ENCODE measurements at places on chromosomes 5 and 9.

DNA sequence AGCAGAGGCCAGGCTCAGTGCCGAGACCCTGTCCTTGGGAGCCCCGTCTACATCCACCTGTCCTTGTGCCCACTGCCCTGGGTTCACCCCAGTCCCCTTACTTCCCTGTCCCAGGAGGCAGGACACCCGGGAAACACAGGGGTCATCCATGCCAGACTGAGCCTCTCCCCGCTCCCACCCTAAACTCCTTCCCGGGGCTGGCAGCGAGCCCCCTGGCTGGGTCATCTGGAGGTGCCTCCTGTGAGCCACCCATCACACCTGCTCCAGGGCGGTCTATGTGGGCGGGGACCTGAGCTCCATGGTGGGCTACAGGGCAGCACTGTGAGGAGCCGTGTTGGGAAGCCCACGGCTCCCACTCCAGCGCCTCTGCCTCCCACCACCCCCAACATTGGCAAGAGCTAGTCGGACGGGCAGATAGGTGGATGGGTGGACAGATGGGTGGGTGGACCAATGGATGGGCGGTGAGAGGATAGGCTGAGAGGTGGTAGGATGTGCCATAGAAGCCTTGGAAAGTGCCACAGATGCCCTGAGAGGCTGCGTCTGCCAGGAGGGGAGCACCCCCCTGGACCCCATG, 42.5 kb upstream of the RXRA start:
- DNase-seq, result no peak

DNA sequence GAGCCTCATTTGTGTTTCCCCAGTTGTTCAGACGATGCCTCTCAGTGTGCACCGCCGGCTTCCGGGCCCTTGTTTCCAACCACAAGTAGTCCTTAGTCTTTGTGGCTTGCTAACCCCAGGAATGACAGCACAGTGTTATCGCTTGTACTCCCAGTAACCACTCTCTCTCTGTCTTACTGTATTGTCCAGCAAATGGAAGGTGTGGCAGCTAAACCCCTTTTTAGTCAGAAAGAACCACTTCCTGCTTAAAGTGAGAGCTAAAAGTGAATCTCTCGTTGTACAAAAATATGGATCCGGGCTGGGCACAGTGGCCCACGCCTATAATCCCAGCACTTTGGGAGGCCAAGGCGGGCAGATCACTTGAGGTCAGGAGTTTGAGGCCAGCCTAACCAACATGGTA, 61.3 kb downstream of the ENC1 start:
- no peak for DNase-seq

DNA sequence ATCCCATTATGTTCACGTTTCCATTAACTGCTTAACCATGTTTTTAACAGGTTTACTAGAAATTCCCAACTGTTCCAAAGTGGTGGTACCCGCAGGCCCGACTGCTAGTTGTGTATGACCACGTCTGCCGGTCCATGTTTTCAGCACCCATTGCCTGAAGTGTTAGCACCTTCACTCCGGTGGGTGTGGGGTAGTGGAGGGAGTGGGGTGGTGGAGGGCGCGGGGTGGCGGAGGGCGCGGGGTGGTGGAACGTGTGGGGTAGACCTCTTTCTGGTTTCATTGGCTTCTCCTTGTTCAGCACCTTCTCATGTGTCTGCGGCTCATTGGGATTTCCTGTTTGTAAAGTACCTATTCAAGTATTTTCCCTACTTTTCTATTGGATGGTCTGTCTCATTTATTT, 37.7 kb downstream of the TPPP start:
- no peak for DNase-seq

- no peak for DNase-seq
Observed at GRCh38 chr5:130166839-130167490, 262.7 kb downstream of the CHSY3 start.

DNA sequence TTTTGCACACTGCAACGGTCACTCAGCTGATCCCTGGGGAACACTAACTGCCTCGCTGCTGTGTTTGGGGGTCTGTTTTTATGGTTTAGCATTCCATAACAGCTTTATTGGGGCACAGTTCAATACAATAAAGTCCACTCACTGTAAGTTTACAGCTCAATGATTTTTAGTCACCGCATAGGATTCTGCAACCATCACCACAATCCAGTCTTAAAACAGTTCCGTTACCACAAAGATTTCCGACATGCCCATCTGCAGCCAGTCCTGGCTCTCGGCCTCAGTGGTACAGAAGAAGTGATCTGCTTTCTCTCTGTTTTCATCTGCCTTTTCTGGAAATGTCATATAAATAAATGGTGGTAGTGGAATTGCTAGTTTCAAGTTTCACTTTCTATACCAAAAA, 23.6 kb downstream of the OR2V2 start:
- no peak for DNase-seq

Data from trophoblast cell (in vitro differentiated cells and primary cell).